Astrocyte (in vitro differentiated cells and primary cell): ENCODE measurements at places on chromosomes 13 and 19.

DNA sequence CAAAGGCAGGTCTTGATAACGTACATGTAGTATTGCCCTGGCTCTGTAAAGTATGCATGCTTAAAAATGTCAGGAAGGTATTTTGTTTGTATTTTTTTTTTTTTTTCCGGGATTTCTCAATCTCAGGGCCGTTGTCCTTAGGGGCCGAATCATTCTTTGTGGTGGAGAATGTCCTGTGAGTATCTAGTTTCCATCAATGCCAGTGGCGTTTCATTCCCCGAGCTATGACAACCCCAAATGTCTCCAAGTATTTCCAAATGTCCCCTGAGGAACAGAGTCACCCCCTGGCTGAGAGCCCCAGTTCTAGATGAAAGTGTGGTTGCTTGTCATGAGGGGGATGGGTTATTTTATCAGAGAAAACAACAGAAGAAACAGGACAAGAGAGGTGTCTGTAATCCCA lies 68.7 kb downstream of the ACSBG2 start:
- DNase-seq, result no peak

DNA sequence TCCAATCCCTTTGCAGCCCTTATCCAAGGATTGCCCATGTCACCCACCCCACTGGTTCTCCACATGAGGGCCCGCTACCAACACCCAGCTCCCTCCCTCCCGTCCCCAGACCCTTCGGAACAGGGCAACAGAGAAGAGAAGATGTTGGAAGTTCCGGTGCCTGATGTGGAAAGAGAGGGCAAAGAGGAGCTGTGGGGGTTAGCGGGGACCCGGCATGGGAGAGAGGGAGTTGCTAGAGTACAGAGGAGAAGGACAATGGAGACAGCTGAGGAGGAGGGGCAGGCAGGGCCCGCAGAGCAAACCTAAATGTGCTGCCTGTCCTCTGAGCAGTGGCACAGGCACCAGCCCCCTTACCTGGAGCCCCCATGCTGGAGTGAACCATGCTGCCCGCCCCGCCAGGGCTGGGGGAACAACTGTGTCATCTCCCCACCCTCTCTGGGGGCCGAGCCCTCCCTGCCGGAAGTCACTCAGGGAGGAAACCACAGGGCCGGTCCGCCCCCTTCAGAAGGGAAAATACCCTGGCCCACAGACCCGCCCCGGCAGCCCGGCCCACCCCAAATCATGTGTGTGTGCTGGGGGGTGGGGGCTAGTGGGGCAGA lies at the start of gene POU2F2:
TSS of gene POU2F2 (minus strand) at position 417 of the 599 bp plus-strand sequence. CDS start at position 382, 35 bp downstream.
- DNase-seq, result no peak

- no peak for DNase-seq
Observed at GRCh38 chr19:38204728-38205127, 19.3 kb downstream of the DPF1 start.

- DNase-seq, result no peak
Observed at GRCh38 chr19:1181606-1182005, 7.5 kb upstream of the SBNO2 start.

DNA sequence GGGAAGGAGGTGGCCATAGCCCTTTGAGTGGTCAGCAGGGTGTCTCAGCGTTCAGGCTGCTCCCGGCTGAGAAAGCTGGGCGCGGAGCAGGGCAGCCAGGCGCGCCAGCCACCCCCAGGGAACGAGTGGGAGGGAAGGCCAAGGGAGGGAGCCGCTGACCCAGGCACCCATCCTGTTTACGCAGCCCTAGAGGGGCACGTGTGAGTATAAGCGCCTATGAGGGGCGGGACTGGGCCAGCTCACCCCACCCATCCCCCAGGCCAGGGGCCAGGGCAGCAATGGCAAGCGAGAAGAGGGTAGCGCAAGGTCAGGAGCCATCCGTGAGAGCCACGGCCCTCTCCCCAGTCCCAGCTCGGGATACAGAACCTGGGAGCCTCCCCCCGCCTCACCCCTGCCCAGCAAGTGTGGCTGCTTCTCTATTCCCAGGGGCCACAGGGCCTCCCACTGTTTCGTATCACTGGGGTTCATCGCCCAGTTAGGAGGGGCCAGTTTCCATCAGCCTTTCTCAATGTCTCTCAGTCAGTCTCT lies 897 bp upstream of the DMKN start:
- no peak for DNase-seq

- no peak for DNase-seq
Observed at GRCh38 chr13:57824121-57824520, 192.6 kb downstream of the PCDH17 start.

DNA sequence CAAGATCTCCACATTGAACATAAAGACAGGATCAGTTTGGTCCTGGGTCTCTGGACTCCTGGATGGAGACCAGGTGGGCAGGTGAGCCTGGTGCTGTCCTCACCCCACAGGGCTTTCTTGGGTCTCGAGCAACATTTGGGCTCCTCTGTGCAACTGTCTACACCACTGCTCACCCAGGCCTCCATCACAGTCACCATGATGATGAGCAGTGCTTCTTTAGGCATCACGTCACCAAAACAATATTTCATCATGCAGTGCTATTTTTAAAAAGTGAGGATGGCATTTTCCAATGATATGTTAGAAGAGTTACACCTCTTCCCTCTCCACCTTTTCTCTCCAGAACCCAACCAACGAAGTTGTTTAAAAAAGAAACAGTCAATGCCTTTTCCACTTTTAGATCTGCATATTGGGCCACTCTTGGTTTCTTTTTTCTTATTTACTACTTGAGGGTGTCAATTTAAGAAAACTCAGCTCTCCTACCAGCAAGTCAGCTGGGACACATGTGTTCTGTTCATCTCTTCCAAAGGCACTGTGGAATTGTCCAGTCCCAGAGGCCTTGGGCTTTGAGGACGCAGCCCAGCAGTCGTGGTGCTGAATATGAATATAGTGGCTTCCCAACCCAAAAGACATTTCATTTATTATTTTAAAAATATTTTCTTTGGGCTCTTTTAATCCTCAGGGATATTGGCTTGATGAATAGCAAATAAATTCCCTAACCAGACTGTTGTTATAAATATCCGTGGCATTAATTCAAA lies 405.7 kb downstream of the KCNRG start:
- no peak for DNase-seq

DNA sequence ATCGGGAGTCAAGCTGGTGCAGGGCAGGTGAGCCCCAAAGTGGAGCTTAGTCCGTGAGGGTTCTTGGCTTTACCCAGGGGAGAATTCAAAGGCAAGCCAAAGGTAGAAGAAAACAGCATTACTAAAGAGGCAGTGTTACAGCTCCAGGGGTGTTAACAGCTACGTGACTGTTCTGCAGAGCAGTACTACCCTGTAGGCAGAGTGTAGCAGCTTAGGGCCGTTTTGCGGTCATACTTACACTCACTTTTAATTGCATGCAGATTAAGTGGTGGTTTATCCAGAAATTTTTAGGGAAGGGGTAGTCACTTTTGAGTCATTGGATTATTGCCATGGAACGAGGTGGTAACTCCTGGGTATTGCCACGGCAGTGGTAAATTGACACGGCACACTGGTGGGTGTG lies 482.2 kb downstream of the SLITRK5 start:
- DNase-seq, result no peak

DNA sequence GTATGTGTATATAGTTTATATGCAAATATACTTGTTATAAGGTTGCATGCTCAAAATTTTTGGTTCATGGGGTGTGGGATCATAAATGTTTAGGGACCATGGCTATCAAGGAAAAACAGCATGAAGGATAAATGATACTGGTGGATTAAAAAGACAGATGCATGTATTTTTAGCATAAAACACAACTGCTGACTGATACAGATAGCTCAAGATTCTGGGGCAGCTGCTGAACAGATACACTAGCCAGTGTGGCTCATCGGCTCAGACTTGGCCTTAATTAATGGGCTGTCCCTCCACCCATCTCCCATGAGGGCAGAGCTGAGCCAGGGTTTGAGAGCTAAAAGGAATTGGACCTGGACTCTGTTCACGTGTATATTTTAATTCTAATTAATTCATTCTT lies 11.4 kb downstream of the ALOX5AP start:
- no peak for DNase-seq

- DNase-seq, result no peak
Observed at GRCh38 chr19:9039728-9040127, 29.5 kb upstream of the MUC16 start.

DNA sequence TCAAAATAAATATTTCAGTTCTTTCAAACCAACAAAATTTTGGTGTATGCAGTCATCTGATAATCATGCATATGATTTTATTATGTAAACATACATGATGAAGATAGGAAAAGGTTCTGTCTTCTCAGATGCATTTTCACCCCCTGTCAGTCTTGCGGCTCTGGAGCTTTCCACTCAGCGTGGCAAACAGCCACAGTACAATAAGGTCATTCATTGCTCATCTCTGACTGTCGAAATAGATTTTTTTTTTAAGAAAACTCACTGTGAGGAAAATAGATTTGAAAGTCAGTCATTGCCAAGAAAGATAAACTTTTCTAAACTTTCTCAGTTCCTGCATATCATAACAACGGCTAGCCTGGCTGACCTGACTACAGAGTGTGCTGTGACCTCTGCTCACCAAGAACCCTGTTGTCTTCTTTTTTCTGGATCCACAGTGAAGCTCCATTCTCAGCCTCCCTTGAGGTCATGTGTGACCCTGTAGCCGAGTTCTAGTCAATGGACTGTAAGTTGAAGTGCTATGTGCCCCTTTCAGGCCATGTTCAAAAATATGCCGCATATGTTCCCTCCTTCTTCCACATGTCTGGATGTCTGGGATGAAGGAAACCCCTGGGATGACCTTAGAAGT lies 519.6 kb downstream of the KLF5 start:
- DNase-seq, result peak; percentile 6
